ENCODE measurements at places on chromosomes 5 and 9. TPM values are rescaled to one million over a fixed set of nuclear protein-coding genes. Genes with fewer than 3 reads are reported as not detected.

Gene IFNK
- total RNA-seq: not detected

Gene CARD9
- 0.53 TPM for total RNA-seq

Gene SPINK1
- 0.74 TPM for total RNA-seq

Gene SAPCD2
- total RNA-seq: 25.3 TPM

Gene KCNV2
- not detected for total RNA-seq

All from A549 treated with CORT108297 at 1 μM for 4 hours (cell line).